ENCODE measurements at places on chromosomes 7 and 10.

DNA sequence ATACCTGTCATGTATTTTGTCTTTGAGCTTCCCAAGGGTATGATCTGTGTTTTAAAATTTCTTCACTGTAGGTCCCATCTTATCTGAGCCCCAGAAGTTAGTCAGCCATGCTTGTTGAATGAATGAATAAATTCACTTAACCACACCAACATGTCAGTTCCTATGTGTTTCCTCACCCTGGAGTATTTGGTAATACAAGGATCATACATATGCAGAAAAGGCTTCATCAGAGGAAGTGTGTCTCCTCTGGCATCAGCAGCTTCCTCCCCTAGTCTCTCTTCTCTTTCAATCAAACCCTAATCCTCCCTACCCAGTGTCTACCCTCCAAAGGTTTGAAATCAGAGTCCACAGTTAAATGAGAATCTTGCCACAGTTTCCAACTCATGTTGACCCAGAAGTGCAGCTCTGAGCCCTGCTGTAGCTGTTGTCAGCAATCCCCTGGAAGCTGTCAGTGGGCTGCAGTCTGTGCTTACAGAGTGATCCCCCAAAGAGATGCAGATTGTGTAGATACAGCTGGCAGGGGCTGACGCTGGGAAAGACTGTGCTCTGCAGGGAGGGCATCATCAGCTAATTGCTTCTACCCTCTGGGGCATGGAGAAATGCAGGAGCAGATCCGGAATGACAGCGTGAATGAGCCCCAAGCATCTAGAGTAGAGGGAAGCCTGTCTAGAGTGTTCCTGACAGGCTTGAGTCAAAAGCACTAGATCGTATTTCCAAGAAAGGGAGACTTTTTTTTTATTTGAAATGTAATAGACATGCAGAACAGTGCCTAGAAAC is 105.0 kb upstream of the WDR11 start:
- DNase-seq: no peak

DNA sequence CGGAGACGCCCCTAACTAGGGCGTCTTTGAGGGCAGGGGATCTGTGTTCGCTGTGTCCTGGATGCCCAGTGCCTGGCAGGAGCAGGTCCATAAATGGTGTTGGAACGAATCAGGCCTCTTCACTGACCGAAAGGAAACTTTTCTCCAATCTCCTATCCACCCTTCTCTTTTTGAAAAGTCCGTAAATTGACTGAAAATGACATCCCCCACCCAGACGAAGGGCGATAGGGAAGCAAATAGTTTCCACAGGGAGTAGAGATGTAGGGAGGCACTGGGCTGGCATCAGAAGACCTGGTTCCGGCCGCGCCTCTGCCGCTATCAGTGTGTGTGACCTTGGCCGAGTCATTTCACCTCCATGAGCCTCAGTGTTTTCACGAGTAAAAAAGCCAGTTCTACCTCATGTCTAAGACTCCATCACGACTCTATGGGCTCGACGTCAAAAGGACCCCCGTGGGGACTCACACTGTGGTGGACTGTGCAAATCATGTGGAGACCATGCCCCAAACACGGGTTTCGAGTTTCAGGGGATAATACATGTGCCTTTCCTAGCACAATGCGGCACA is 497 bp upstream of the RAB11FIP2 start:
- DNase-seq: no peak

GRCh38 chr7:26646336-26647048 is 217.9 kb downstream of the SKAP2 start:
- no peak for DNase-seq

- no peak for DNase-seq
Observed at GRCh38 chr7:20749906-20750305, 36.8 kb downstream of the SP8 start.

DNA sequence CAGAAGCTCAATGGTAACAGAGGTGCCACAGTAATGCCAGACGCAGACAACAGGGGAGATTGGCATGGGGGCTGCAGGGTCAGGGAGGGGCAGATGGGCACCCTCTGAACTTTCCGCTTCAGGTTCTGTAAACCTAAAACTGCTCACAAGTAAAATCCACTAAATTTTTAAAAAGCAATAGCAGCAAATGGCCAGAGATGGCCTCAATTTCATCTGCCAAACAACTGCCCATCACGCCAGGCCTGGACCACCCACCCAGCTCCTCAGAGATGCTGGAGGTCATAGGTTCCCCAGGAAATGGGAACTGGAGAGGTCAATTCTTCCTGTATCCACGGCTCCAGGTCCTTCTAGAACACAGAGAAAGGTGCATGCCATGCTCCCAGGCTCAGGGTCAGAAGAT is 76.1 kb downstream of the PRKAG2 start:
- no peak for DNase-seq

- no peak for DNase-seq
Observed at GRCh38 chr10:82319562-82319961, 444.6 kb downstream of the NRG3 start.

DNA sequence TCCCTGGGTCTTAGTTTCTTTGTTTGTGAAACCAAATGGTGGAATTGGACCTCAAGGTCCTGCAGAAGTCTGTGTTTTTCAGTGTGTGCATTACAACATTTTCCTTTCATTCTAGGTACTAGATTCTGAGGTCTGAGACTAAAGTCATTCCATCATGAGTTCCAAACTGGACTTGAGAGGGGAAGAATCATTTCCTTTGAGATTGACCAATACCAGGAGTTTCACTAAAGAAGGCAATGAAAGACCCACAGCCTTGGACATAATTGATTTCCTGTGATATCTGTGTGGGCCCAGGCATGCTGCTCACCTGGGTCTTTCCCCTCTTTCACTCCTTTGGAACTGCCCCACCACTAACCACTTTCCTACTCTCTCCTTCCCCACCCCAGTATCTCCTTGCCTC is 18.2 kb downstream of the TAS2R41 start:
- no peak for DNase-seq

- no peak for DNase-seq
Observed at GRCh38 chr10:88707429-88708155, 1.5 kb downstream of the LIPK start.

DNA sequence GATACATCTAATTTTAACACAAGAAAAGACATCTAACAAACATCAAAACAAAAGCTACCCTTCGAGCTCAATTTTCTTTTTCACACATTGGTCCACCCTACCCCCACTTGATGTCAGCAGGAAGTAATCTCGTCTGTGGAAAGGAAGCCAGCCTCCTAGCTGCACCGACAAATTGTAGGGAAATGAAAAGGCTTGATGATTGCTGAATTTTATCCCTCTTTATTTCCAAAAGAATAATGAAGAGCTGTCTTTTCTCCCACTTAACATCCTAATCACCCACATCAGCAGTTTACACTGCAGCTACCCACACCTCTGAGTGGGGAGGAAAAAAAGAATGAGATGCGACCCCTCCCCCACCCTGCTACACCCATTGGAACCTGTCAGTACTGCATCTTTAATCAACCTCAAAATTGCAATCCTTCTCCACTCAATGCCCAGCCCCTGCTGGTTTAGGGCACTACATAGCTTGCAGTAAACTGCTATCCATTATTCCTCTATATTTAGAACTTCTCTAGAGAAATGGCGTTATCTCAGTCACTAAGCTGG is 10.6 kb upstream of the CPVL start:
- DNase-seq: no peak

- no peak for DNase-seq
Observed at GRCh38 chr7:51589111-51589510, 272.5 kb upstream of the COBL start.

DNA sequence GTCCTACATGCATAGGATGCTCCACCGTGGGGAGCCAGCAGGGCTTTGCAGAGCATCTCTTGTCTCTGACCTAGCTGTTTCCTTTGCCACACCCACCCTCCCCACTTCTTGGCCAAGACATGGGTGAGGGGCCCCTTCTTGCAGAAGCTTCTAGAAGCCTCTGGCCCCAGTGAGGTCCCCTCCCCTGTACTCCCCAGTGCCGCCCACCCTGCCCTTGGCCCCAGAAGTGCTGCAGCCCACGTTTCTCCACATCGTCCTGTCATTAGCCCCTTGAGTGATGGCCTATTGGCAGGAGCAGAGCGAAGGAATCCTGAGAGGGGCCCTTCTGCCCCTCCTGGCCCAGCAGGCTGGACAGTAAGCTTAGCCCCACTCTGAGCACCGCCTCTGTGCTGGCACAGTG is 43.7 kb downstream of the ALOX5 start:
- DNase-seq: no peak

DNA sequence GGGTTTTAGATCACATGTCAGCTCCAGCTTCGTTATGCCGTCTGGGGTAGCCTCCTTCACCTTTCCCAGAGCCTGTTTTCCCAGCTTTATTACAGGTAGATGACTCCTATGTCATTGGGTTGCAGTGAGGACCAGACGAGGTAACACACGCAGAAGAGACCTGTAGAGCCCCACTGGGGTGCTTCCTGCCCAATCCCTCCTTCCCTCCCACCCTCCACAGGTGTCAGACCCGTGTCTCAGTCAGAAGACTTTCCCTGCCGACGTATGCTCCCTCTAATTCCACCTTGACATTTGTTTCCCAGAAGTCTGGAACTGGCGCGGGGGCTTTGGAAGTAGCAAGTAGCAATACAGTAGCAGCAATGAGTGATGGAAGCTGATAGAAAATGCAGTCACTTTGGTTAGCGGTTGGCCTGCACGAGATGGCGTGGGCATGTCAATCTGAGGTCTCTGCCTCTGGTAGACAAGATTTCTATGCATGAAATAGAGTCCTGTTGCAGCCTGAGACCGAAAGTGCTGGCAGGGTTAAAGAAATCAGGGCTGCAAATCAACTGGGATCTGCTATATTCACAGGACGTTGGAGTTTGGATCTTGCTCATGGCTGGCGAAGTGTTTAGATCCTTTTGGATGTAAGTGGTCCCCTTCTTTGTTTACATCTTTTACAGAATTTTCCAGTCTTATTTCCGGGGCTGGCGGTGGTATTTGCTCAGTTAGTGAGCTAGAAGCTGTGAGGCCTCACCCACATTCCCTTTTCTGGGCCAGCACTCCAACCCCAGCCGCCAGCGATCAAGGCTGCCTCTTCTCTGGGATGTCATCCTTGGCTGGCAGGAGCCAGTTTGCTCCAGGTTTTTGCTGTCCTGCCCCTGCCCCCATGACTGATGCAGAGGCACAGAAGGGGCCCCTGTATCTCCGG is 78.3 kb upstream of the KMT2C start:
- no peak for DNase-seq

DNA sequence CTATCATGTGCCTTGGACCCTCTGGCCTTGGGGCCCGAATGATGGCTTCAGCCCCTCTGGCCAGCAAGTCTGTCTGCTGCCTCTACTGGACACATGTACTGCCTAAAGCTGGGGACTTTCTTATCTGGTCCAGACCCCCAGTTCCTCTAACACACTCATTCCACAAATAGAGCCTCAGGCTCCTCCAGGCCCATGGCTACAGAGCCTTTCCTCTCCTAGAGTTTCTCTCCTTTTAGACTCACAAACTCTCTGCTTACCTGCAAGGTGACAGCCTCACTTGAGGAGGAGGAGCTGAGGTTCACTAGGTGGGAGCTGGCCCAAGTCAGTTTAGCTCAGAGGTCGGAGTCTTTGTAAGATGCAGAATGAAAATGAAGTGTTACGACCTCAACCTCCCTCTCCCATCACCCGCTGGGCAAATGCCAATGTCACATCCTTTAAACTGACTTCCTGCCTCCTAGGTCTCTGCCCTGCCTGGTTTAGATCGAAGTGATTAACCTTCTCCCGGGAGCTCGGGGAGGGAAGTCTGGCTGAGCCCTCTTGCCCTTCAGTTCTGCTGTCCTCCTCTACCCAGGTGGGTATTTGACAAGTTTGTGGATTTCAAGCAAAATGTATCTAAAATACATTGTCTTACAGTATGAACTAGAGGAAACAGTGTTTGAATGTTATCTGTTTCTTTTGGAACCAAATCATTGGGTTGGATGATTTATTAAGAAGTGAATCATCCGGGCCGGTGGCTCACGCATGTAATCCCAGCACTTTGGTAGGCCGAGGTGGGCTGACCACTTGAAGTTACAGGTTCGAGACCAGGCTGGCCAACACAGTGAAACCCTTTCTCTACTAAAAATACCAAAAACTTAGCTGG is 71.9 kb upstream of the TNS3 start:
- DNase-seq: no peak

DNA sequence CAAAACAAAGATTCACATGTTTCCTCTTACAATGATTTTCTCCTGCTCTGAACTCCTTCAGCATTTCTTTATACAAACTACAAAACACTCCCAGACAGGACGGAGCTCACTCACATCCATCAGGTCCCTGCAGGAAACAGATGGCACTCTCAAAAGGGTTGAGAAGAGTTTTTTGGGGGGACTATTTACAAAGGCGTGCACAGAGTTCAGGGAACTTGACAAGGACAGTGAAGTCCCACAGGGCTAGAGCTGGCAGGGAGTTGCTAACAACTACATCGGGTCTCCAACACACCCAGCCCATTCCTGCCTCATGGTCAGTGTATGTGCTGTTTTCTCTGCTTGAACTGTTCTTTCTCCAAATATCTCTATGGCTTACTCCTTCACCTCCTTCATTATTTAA is 24.7 kb upstream of the YAE1 start:
- no peak for DNase-seq

DNA sequence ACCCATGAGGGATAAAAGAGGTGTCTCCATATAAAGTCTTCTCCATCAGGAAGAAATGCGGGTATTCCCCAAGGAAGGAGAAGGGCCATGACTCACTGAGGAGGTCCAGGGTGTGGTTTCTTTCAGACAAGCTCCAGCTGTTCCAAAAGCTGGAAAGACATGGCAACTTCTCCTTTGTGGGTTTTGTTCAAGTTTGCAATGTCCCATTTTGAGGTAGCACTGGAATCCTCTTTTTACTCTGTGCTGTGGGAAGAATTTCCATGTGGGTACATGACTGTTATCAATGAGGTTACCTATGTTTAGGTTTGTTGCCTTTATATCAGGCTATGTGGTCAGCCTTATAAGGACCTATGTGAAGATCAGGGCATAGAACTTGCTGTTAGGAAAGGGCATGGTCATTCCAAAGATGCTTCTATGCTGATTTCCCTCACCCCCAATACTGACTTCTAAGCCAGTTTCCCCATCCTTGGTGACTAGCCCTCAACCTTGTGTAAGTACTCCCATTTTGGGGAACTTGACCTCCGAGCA is 697.5 kb downstream of the INHBA start:
- no peak for DNase-seq

GRCh38 chr7:104979167-104979841 is 34.7 kb upstream of the KMT2E start:
- no peak for DNase-seq

- DNase-seq: no peak
Observed at GRCh38 chr7:4720225-4720624, 38.1 kb downstream of the FOXK1 start.
